ENCODE measurements at places on chromosomes 7 and 10.

GRCh38 chr10:121154846-121155245 is 303.7 kb downstream of the WDR11 start:
- no peak for DNase-seq

- DNase-seq = no peak
Observed at GRCh38 chr10:86232644-86233043, 134.0 kb downstream of the GRID1 start.

- no peak for DNase-seq
Observed at GRCh38 chr10:19702215-19702614, 114.0 kb upstream of the PLXDC2 start.

- DNase-seq = no peak
Observed at GRCh38 chr10:15137636-15138035, 30.9 kb downstream of the NMT2 start.

Measured in NCI-H2171 treated with DMSO at 0.1 percent for 48 hours (cell line).